ENCODE measurements at places on chromosomes 1 and 21. TPM values are rescaled to one million over a fixed set of nuclear protein-coding genes. Genes with fewer than 3 reads are reported as not detected.

Gene GPR37L1
- 0.06 TPM for total RNA-seq

Gene VAMP3
- 135 TPM for total RNA-seq

Gene PGLYRP4
- 0.30 TPM for total RNA-seq

Gene BTBD8
- 5.5 TPM for total RNA-seq

Gene PLXNA2
- total RNA-seq = 83.9 TPM
